ENCODE measurements at places on chromosomes 5 and 9. TPM values are rescaled to one million over a fixed set of nuclear protein-coding genes. Genes with fewer than 3 reads are reported as not detected.
A peak's percentile ranks its signal among the peaks of the same experiment; 100 is the strongest.

Gene HMCN2
- 12.1 TPM for total RNA-seq

- peak; percentile 5 for DNase-seq
Observed at GRCh38 chr5:140966293-140967225, at the start of gene PCDHAC2. Gene PCDHAC2, plus strand, starts transcription at chr5:140966476. Its CDS starts 291 bp downstream, at chr5:140966767.

Gene OR13D1
- total RNA-seq: not detected

DNA sequence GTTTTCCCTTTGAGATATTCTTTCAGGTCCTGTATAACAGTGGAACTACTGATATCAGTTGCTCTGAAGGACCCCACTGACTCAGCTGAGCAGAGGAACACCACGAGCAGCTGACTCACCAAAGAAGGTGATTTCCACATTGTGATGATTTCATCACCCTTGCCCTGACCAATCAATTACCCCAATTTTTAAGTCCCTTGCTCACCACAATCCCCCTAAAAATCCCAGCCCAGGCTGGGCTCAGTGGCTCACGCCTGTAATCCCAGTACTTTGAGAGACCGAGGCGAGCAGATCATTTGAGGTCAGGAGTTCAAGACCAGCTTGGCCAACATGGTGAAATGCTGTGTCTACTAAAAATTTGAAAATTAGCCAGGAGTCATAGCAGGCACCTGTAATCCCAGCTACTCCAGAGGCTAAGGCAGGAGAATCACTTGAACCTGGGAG is 125.3 kb upstream of the ABCA1 start:
- DNase-seq: peak; percentile 86

GRCh38 chr5:168269937-168270330 is 21.5 kb upstream of the WWC1 start:
- DNase-seq: no peak

Gene CSF2
- total RNA-seq: not detected

Gene CEL
- total RNA-seq: 0.57 TPM

DNA sequence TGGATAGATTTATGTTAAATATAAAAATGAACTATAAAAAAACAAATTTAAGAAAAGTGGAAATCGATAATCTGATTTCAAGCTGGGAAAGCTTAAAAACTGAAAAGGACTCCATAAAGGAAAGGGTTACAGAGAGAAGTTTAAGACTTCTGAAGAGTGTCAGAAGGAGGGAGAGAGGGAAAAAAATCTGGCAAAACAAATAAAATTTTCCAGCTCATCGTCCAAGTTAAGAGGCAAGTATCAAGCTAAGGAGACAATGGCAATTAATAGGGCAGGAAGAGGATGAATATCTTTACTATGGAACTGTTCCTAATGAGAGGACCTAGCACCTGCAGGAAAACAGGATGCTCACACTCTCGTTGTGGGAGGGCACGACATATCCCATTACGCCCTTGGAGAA is 20.5 kb upstream of the HEXB start:
- no peak for DNase-seq

Gene TMEM174
- not detected for total RNA-seq

Gene WNT8A
- not detected for total RNA-seq

Gene NOXA1
- 0.17 TPM for total RNA-seq

Gene IRX2
- total RNA-seq: 5.3 TPM

DNA sequence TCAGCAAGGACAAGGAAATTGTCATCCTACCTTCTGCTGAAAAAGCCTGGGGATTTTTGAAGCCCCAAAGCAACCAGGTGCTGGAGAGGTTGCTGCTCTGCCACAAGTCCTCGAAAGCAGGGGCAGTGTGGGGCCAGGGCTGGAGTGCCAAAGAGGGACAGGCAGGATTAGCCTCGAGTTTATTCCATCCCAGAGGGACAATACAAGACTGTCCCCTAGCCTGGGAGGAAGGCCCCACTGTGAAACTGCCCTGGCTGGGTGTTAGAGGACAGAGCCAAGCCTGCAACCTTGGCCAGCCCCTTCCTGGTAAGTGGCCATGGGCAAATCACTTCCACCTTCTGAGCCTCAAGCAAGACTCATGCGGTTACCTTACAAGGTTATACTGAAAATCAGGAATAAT is 55.1 kb downstream of the WHRN start:
- no peak for DNase-seq

Gene C1QTNF3
- 0.40 TPM for total RNA-seq

GRCh38 chr9:120625222-120625621 is 45.3 kb upstream of the CDK5RAP2 start:
- peak; percentile 25 for DNase-seq

DNA sequence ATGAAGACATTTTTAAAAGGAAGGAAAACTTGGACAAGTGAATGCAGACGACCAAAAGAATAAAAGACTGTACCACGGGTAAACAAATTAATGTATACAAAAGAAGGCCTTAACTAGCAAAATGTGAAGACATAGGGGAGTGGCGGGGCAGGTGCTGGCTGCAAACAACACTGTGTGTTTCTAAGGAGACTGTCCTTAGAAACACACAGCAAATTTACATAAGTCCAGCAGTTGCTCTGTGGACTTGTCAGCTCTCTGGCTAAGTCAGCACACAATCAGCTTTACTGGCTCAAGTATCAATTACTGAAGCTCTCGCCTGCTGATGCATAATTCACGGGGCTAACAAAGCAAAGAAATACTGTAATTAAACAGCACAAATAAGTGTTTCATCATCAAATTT is 24.8 kb downstream of the PTBP3 start:
- peak; percentile 49 for DNase-seq

Gene TNFSF8
- not detected for total RNA-seq

GRCh38 chr9:116499986-116500871 is 186.9 kb upstream of the TRIM32 start:
- DNase-seq: peak; percentile 79

Gene PAEP
- not detected for total RNA-seq

GRCh38 chr9:120755810-120756434 is 37.3 kb downstream of the FBXW2 start:
- DNase-seq: peak; percentile 37

- DNase-seq: peak; percentile 54
Observed at GRCh38 chr5:38591523-38591849, 35.0 kb upstream of the LIFR start.

- DNase-seq: no peak
Observed at GRCh38 chr5:64874753-64875152, 106.0 kb downstream of the CWC27 start.

GRCh38 chr5:108617467-108618435 is 129.9 kb upstream of the FER start:
- no peak for DNase-seq

DNA sequence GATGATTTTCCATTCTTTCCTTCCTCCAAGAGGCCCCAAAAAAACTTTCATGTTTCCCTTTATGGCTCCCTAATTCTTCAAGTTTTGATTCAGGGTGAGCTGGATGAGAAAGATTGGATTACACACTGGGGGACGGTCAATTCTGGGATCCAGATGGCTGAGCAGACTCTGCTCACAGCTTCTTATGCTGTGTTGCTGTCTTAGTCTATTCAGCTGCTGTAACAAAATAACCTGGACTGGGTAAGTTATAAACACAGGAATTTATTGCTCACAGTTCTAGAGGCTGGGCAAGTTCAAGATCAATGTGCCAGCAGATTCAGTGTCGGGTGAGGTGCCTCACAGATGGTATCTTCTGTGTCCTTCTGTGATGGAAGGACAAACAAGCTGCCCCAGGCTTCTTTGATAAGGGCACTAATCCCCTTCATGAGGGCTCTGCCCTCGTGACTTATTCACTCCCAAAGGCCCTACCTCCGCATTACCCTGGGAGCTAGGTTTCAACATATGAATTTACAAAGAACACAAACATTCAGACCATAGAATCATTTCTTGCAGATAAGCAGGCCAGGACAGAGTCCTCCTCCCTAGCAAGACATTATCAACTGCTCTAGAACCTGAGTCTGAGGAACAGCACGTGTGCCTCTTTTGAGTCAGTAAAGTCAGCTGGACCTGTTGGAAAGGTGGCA is 23.1 kb upstream of the SMAD5 start:
- DNase-seq: no peak

Gene TLX3
- not detected for total RNA-seq

Gene GAS1
- 159 TPM for total RNA-seq

DNA sequence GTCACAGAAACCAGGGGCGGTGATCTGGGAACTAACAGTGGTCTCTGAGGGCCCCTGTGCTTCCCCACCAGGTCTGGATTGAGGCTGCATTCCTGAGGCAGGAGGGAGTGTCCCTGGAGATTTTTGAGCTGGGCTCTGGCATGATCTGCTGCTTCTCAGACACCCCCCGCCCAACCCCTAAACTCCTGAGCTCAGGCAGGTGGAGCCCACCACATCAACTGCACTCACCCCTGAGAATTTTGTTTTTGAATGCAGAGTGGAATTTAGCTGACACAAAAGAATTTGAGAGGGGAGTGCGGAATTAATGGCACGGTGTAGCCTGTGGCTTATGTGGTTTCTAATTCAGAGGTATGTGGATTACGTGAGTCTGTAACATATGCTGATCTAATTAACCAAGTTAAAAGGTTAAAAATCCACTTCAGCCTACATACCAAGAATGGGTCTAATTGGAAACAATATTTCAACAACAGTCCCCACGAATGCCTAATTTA is 23.9 kb upstream of the CTSL start:
- no peak for DNase-seq

DNA sequence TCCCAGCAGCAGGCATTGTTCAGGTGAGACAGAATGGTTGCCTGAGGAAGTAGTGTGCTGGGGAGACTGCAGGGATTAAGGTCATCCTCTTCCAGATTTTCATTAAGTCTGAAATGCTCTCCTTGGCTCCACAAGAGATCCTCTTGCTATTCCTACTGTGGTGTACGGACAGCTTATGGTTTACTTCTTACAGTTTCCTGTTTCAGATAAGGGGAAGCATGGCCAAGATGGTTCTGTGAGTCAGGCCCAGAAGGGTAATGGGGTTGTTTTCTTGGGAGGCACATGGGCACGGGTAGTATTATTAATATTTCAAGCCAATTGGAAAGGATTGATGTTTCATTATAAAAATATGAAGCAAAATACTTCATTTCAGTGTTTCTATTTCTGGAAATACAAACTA is 42.9 kb downstream of the GLRX start:
- no peak for DNase-seq

- no peak for DNase-seq
Observed at GRCh38 chr5:162593881-162594280, 526.3 kb downstream of the GABRG2 start.
